ENCODE measurements at places on chromosomes 7 and 10.

- no peak for DNase-seq
These were observed 14.7 kb downstream of the GPR141 start for GRCh38 chr7:37698276-37698675.

DNA sequence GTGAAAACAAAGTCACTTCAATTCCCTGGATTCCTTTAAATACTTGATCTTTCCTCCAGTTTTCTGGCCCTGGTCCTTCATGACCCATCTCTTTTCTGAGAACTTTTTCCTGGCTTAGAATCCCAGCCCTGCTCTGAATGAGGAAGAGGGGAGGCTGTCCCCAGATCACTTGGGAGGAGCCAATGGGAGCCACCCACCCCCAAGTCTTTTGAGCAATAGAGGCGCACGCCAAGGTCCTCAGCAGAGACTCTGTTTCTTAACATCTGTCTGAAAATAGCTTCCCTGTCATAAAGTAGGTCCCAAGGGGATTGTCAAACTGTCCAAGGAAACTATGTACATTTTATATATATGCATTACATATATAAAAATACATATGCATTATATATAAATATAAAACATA, 126.8 kb downstream of the ADRA2A start:
- DNase-seq = no peak

GRCh38 chr10:63644418-63645142, 123.4 kb downstream of the REEP3 start:
- DNase-seq = no peak

- DNase-seq = no peak
These were observed 117.7 kb upstream of the GJD4 start for GRCh38 chr10:35487336-35488034.

- peak; percentile 47 for DNase-seq
These were observed 80.8 kb upstream of the KLF14 start for GRCh38 chr7:130814778-130815335.

DNA sequence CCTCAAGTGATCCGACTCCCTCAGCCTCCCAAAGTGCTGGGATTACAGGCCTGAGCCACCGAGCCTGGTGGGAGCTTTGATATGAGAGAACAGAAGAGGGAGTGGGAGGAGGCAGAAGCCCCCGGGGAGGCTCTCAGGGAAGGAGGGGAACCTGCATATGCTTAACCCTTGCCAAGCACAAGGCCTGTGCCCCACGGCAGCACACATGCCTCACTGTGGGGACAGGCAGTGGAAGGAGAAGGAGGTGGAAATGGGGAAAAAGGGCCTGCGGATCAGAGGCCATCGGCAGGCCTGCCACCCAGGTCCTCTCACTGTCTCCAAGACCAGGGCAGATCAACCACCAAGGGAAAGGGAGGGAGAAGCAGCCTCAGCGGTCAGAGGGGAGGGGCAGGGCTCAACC, 7.2 kb upstream of the GRID1 start:
- DNase-seq = no peak

DNA sequence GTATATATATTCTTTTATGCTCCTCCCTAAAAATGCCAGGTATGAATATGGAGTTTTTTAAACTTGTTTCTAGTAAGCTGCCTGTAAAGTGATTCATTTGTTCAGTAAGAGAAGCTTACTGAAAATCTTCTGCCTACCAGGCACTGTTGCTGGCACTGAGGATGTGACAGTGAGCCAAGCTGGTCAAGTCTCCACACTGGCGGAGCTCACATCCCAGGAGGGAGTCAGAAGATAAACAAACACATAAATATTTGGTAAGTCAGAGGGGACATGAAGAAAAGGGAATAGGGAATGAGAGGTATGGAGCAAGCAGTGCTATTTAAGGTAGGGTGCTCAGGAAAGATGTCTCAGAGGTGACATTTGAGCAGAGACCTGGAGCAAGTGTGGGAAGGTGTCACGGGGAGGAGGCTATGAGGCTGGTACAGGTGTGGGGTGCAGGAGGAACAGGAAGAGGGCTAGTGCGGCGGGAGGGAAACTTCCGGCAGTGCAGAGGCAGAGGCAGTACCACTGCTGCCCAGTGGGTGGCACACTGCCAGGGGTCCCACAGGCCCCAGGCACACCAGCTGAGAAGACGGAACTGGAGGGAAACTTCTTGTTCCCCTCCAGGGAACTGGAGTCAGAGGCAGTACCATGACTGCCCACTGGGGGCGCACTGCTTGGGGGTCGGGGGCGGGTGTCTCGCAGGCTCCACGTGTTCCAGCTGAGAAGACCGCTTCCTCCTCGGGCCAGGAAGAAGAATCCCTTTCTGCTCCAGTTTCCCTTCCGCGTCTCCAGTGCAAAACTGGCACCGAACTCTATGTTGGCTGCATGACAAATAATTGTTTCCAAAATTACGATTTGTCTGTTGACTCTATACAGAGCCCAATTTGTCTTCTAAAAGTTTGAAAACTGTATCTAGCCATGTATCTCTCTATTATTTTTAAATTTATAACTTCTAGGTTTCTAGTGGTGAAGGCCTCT, 161.0 kb downstream of the TEX36 start:
- DNase-seq = no peak

- DNase-seq = no peak
These were observed 142.0 kb upstream of the MALRD1 start for GRCh38 chr10:18906636-18907035.

- DNase-seq = no peak
These were observed 90.1 kb downstream of the TEX36 start for GRCh38 chr10:125592897-125593296.

DNA sequence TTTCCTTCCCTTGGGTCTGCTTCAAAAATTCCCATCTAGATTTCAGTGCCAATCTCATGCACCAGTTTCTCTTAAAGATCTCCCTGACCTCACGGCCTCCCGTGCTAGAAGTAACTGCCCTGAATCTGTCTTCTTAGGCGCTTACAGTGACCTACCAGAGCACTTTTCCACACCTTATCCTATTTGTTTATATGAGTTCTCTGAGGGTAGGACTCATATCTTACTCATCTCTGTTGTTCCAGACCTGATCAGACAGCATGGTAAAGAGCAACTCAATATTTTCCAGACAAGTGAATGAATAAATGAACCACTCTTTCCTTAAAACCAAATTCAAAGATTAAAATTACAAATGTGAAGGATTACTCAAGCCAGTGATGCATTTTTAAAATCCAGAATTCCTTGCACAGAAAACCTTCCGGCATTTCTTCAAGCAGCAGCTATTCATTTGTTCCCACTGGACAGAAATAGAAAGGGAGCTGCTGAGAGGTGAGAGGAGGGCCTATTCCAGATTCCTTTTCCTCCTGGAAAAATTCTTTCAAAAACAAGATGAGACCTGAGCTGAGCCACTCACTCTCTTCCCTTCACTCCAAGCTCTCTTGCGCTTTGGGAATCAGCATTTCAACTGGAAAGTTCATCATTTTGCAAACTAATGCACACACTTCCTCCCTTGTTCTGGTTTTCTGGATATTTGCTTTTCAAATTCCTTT, 94.6 kb downstream of the ELMO1 start:
- DNase-seq = no peak

GRCh38 chr7:151103973-151104372, 17.7 kb downstream of the AGAP3 start:
- DNase-seq = no peak

DNA sequence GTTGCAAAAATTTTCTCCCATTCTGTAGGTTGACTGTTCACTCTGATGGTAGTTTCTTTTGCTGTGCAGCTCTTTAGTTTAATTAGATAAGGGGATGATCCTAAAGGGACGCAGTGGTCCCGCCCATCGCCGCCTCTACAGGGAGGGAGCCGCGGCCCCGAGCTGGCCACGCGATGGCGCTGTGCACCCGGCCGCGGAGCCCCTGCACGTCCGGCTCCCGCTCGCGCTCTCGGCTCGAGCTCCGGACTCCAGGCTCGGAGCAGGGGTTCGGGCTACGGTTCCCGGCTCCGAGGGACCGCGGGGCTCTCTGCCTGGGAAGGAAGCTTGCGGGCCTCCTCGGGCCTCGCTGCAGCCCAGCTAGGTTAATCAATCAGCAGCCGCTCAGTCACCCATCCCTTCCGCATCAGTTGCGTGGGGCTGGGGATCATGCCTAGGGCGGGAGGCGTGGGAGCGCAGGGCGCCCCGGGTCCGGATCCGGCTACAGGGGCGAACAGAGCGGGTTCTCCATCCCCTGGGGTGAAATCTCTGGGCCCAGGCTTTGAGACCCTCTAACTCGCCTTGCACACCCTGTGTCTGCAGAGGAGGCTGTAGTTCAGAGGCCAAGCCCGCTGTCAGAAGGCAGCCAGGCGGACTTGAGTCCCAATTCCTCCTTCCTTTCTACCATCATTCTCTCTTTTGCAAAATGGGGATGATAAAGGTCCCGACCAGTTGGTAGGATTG, 97.9 kb downstream of the WDR11 start:
- peak; percentile 64 for DNase-seq

DNA sequence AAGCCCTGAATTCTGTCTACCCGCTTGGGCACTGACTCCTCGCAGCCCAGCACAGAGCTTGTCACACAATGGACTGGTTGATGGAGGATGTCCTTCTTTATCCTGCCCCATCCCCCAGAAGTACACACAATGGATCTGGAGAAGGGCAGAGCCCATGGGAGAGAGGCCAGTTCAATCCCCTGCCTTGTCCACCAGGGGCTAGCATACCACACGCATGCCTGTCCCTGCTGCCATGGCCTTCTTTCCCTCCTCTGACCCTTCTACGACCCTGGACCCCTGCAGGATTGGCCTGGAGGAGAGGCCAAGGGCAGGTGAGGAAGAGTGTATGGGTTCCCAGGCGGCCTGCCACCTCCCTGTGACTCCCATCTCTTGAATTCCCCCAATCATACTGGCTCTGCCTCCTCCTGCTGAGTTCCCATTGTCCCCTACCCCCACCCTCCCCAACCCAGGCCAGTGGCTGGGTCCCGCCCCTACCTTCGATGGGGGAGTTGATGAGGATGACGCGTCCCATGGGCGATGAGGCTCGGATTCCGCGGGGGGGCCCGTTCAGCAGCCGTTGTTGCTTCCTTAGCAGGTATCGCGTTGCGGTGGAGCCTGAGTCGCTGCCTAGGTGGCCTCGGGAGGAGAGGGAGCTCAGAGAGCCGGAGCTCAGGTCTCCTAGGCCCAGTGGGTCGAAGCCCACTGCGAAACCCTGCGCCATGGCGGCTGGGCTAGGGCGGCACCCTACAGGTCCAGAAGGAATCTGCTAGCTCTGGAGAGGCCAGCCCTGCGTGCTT, 1.2 kb downstream of the PDZD7 start:
- no peak for DNase-seq

- DNase-seq = peak; percentile 97
These were observed 8.7 kb upstream of the PTPN12 start for GRCh38 chr7:77528368-77528767.

DNA sequence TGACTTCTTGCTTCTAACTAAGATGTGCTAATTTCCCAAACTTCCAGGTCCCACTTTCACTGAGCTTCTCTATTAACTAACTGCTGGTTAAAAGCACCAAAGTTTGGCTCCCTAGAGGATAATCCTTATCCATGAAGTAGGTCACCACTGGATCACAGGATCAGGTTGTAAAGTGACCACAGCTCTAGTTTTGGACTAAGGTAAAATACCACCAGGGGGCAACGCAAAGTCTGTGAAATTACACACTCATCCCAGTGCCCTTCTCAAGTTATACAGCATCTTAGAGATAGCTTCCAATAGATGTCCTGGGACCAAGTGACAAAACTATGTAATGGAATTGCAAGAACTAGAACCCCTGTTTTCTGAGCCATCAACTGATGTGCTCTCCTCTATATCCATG, 116.4 kb upstream of the ASAH2 start:
- DNase-seq = peak; percentile 49

DNA sequence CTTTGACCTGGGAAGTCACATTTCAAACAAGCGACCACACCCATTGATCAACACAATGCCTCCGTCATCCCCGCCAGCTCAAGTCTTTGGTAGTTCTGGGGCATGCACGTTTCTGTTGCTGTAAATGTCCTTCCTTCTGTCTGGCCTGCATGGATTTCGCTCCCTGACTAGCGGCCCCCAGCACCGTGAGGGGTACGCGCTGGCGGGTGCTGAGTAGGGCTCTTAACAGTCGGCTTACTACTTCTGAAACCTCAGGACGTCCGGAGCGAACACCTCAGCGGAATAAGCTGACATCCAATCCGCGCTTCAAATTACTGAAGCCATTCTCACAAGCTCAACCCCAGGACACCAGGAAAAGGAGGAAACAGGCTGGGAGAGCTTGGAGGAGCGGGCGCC, 505 bp downstream of the NUDCD3 start:
- DNase-seq = peak; percentile 63
